ENCODE measurements at places on chromosomes 7 and 10.
A peak's percentile ranks its signal among the peaks of the same experiment; 100 is the strongest.

DNA sequence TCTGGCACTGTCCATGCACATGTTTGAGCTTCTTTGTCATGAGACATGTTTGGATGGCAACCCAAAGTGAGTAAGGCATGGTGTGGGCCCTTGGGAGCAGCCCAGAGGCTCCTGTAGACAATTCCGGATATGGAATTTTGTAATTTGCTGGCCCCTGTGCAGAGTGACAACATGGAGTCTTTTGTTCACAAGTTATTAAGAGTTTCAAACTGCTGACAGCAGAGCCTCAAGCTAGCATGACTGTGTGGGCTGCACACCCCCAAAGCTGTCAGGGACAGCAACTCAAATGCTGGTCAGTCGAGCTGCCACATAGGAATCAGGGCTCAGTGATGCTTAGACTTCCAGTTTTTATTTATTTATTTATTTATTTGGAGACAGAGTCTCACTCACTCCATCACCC, 7.0 kb upstream of the MYL7 start:
- DNase-seq = no peak

GRCh38 chr10:90785782-90786181, 72.1 kb downstream of the HTR7 start:
- no peak for DNase-seq

DNA sequence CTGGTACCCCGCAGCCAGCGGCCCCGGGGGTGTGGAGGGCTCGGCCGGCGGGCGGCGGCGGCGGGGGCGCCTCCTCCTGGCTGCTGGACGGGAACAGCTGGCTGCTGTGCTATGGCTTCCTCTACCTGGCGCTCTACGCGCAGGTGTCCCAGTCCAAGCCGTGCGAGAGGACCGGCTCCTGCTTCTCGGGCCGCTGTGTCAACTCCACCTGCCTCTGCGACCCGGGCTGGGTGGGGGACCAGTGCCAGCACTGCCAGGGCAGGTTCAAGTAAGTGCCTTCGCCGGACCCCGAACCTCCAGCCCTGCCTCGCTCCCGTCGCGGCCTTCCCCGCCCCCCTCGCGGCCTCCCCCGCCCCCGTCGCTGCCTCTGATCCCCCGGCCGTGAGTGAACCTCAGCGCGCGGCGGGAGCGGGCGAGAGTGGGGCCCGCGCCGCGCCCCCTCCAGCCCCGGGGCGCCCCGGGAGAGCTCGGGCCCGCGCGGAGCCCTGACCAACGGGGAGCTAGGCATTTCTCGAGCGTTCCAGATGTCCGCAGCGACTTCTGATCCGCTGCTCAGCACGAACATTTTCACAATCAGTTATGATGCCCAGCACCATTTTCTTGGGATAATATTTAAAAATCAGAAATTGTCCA, 727 bp downstream of the ATRNL1 start:
- no peak for DNase-seq

DNA sequence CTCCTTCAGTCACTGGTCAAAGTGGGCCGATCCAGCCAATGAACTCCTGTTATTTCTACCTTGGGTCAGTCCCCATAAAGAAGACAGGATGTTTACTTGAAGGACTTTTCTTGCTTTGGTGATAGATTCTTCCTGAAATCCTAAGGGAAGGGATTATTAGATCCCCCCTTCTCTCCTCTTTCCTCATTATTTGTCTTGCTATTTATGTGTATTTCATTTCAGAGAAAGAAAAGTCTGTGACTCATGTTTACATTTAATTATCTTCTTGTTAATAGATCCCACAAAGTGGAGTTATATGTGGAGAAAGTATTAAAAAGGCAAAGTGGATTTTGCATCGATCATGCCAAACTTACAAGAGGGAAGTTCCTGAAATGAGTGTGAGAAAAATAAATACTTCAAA, 341.5 kb downstream of the PHTF2 start:
- no peak for DNase-seq

DNA sequence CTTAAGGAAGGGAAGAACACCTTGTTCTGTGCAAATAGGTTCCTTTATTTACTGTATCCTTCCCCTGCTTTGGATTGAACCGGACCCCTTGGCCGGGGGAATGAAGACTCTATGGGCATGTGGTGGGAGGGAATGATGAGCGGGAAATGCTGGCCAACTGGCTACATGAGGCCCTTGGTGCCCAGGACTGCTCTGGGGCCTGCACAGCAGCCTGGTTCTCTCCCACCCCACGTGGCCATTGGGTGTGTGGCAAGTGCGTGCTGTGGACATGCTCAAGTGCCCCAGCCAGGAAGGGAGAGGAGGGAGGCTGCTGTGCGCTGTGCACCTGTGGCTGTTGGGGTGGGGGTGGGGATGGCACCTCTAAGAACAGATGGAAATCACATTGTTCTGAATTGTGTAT, 917.0 kb upstream of the GHITM start:
- no peak for DNase-seq

- no peak for DNase-seq
Measured at GRCh38 chr10:86857128-86857721, 100.2 kb downstream of the MMRN2 start.

GRCh38 chr7:157459966-157460365, 123.2 kb downstream of the DNAJB6 start:
- no peak for DNase-seq

DNA sequence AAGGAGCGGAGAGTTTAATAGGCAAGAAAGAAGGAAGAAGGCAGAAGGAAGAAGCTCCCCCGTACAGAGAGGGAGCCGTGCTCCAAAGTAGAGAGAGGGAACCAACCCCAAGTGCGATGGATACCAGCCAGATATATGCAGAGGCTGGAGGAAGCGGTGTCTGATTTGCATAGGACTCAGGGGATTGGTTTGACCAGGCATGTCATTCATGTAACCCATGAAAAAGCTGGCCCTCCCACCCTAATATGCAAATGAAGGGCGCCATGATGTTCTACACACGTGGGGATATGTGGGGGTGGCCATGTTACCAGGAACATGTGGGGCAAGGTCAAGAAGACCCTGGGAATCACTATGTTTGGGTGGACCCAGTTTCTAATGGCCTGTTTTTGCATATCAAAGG, 40.6 kb upstream of the FAM3C start:
- DNase-seq = no peak

DNA sequence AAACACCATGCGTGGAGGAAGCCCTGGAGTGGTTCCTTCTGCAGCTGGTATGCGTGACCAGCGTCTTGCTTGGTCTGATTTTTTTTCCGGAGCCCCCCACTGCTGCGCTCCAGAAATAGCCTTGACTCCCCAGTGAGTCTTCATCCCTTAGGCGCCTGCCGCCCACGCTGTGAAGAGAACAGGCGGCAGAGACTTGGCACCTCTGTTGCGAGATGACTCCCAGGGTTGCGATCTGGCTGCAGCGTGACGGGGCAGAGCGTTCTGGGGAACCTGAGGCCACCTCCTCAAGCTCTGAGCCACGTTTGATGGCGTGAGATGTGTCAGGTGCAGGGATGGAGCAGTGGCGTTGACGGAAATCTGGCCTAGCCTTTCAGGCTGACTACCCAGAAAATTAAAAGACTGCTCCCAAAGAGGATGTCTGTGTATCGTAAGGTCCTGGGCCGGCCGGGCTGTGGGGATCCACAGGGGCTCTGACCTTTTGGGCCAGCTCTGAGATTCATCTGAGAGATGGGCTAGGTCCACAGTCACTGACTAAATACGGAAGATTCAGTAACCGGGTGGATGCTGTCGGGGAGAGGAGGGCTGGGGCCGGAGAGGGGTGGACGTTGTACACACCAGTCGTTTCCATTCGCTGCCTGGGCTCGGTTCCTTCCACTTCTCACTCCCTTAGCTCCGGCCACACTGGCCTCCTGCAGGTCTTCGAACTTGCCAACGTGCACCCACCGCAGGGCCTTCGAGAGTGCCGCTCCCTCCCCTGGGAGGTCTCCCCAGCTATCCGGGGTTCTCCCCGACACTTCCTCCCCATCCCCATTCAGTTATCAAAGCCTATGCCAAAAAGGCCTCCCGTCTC, 33.8 kb downstream of the PFKFB3 start:
- no peak for DNase-seq

GRCh38 chr7:157976406-157976805, 611.2 kb downstream of the PTPRN2 start:
- no peak for DNase-seq

DNA sequence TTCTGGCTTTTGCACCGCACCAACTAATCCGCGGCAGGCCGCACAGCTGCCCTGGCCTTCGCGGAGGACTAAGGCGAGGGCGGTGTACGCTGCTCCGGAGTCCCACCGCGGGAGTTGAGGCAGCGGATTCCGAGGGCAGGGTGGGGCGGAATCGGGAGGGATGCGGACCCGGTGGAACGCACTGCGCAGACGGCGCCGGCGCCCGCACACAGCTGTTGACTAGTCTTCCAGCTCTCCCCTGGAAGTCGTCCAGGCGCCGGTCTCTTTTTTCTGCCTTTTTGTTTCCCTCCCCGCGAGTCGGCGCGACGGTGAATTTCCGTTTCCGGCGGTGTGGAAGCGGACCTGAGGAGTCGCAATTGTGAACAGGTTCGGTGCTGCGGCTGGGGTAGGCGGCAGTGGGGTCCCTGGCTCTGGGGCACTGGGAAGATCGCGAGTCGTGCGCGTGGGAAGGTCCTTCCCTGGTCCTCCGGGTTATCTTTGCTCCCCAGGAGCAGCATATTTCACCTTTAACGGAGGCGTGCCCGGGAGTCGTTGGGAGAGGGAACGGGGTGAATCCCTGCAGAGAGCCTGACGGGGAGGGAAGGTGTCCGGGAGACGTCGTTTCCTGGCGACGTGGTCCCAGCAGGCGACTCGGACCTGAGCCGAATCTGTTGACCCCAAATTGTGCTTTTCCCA, at the start of gene ASAH2B:
Gene ASAH2B (plus strand): TSS at position 319 of the 675 bp plus-strand sequence. CDS start 5,195 bp downstream, outside the sequence.
- peak; percentile 44 for DNase-seq

DNA sequence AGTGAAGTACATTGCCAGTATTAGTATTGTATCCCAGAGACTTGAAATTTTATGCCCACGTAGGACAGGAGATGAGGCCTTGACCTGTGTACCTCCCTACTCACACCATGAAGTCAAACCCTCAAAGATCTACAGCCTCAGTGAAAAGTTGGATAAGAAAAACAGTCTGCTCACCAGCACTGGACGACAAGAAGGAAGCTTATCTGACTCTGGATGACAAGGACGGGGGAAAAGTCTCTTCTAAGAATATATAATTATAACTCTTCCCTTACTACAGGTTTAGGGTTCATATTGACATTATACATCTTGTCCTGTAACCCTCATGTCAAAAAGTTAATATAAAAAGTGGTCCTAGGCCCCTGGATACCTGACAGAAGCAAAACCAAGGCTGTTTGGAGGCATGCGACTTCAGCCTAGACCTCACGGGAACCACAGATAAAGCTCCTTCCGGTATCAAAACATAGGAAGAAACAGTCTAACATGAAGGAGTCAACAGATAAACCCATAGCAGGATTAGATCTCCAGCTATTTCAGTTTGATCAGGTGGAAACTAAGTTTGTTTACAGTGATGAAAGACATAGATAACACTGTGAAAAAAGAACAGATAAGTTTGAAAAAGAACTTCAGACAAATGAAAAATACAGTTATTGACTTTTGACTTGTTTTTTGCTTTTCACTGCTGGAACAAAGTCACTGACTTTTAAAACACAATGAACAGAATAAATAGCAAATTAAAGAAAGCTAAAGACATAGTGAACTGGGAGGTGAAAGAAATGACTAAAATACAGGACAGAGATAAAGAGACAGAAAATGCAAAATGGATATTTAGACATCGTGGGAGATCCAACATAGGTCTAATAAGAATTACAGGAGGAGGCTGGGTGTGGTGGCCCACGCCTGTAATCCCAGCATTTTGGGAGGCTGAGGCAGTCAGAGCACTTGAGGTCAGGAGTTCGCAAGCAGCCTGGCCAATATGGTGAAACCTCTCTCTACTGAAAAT, 145.9 kb downstream of the PHTF2 start:
- DNase-seq = no peak

GRCh38 chr10:71124921-71125748, 87.2 kb upstream of the UNC5B start:
- DNase-seq = no peak

- no peak for DNase-seq
Measured at GRCh38 chr7:142894112-142894984, 8.8 kb upstream of the TRPV6 start.

- DNase-seq = no peak
Measured at GRCh38 chr10:6563075-6563474, 17.0 kb downstream of the PRKCQ start.

GRCh38 chr7:105512926-105513526, 9.0 kb downstream of the PUS7 start:
- no peak for DNase-seq

DNA sequence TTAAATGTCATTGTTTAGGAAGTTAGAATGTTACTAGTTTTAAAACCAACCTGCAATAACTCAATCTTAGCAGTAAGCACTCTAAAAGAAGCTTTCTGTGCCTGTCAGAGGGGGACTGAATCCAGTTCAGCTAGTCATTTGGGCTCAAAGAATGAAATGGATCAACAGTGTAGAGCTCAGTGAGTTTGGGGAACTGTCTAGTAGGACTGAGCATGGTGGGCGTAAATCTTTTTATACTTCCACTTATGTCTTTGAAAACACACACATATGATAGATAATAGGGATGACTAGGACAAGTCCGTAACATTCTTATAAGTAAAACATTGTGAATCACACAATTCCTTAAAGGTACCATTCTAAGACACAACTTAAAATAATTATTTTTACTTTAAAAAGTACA, 11.5 kb downstream of the GSAP start:
- DNase-seq = no peak

GRCh38 chr7:103432712-103433111, 13.3 kb downstream of the SLC26A5 start:
- DNase-seq = no peak

- no peak for DNase-seq
Measured at GRCh38 chr10:95458871-95459270, 102.3 kb downstream of the SORBS1 start.

GRCh38 chr10:47357911-47358310, 9.7 kb downstream of the RBP3 start:
- DNase-seq = no peak

GRCh38 chr7:14717816-14718215, 184.7 kb downstream of the DGKB start:
- no peak for DNase-seq

- no peak for DNase-seq
Measured at GRCh38 chr10:11168423-11169090, 150.9 kb downstream of the CELF2 start.

- no peak for DNase-seq
Measured at GRCh38 chr10:9621216-9621615, 1396.5 kb upstream of the CELF2 start.

DNA sequence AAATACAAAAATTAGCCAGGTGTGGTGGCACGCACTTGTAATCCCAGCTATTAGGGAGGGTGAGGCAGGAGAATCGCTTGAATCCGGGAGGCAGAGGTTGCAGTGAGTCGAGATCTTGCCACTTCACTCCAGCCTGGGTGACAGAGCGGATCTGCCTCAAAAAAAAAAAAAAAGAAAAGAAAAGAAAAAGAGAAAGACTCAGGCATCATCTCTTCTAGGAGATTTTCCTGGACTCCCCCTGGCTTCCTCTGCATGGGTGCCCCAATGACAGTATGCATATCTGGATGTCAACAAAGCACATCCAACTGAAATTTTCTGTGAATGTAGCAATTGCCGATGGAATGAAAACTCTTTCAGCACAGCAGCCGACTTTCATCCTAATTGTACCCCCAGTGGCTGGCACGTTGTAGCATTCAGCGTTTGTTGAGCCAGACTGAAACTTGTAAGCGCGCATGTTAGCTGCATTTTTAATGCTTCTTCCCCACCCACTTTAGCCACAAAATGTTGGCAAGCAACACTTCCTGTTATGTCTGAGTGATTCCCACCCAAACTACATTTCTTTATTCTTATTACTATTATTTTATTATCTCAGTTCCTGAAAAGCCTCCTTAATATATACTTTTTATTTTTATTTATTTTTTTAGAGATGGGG, 70.2 kb downstream of the PRTFDC1 start:
- no peak for DNase-seq

GRCh38 chr10:124971276-124971675, 29.4 kb downstream of the ZRANB1 start:
- no peak for DNase-seq

GRCh38 chr10:75672842-75673241, 241.4 kb downstream of the LRMDA start:
- DNase-seq = no peak
